WTC11 (cell line): ENCODE measurements at places on chromosomes 11 and 22.
A peak's percentile ranks its signal among the peaks of the same experiment; 100 is the strongest.

DNA sequence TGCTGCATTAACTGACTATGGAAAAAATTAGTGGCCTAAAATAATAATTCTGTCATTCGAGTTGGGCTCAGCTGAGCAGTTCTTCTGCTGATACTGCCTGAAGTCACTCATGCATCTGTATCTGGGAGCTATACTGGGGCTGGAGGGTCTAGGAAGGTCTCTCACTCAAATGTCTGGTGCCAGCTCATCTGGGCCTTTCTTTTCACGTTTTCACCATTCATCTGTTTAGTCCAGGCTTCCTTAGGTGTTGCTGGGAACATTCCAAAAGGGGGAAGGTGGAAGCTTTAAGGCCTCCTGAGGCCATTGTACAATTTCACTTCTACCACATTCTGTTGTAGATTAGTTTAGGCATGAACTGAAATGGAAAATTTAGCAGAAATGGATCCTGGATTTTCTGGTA, 28.0 kb downstream of the YAP1 start:
- no peaks in the 10 kb centered on the region for H3K27me3 ChIP-seq
- H3K27ac ChIP-seq = peak overlapping the region; percentile 68
- H3K4me1 ChIP-seq = peaks cover 45% of the 10 kb centered on the region
- DNase-seq = no peak

GRCh38 chr11:130415731-130416529, 12.5 kb downstream of the ADAMTS8 start:
- peaks cover 7% of the 10 kb centered on the region for H3K36me3 ChIP-seq
- no peak overlapping the region for H3K4me3 ChIP-seq
- no peak for DNase-seq
- H3K27ac ChIP-seq = 0 out of 2 replicates have a peak overlapping the region, but pooled peaks have one; percentile 63

GRCh38 chr22:40463683-40464082, 93.3 kb downstream of the SGSM3 start:
- peak overlapping the region; percentile 44; the same call in 1 of the 2 replicates for H3K27ac ChIP-seq
- H3K4me3 ChIP-seq = no peak overlapping the region
- DNase-seq = no peak
- H3K27me3 ChIP-seq = no peaks in the 10 kb centered on the region
- peaks cover 2% of the 10 kb centered on the region for H3K4me1 ChIP-seq
- peaks cover 5% of the 10 kb centered on the region for H3K36me3 ChIP-seq

GRCh38 chr11:127017482-127017881, 16.9 kb upstream of the KIRREL3 start:
- peak; percentile 41 for DNase-seq
- no peak overlapping the region for H3K27ac ChIP-seq
- no peaks in the 10 kb centered on the region; the same call in 1 of the 2 replicates for H3K27me3 ChIP-seq

- H3K4me3 ChIP-seq = no peak overlapping the region
- no peak overlapping the region for H3K27ac ChIP-seq
- no peaks in the 10 kb centered on the region; the same call in 1 of the 2 replicates for H3K27me3 ChIP-seq
- H3K36me3 ChIP-seq = no peaks in the 10 kb centered on the region
Measured at GRCh38 chr22:32583074-32583682, 108.6 kb downstream of the FBXO7 start.

- H3K4me3 ChIP-seq = no peak overlapping the region
- peaks cover 45% of the 10 kb centered on the region for H3K4me1 ChIP-seq
- no peak overlapping the region for H3K27ac ChIP-seq
- H3K27me3 ChIP-seq = peaks cover 8% of the 10 kb centered on the region; the same call in 1 of the 2 replicates
- DNase-seq = no peak
- H3K36me3 ChIP-seq = no peaks in the 10 kb centered on the region
Measured at GRCh38 chr11:94730153-94730552, 38.0 kb upstream of the AMOTL1 start.

DNA sequence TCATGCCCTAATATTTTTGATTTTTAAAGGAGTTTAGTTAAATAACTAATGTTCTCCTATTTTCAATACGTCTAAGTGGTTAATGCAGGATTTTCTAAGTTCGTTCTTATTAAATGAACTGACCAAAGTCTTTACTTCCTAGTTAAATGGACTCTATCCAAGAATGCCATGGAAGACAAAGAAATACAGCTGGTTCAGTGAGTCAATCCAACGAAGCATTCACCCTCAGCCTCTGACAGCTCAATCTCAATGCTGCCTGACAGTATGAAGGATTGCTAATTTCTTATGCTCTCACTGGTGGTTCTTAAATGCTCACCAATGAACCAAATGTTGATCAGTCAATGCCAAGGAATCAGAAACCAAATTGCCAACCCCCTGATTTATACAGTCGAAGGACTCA, 219.4 kb downstream of the CADM1 start:
- no peaks in the 10 kb centered on the region; the same call in 1 of the 2 replicates for H3K27me3 ChIP-seq
- H3K4me3 ChIP-seq = no peak overlapping the region
- peaks cover 5% of the 10 kb centered on the region; the same call in 1 of the 2 replicates for H3K4me1 ChIP-seq
- H3K27ac ChIP-seq = no peak overlapping the region
- no peak for DNase-seq

- peak overlapping the region; percentile 72; the same call in 1 of the 2 replicates for H3K27ac ChIP-seq
- 0 out of 2 replicates have a peak, but pooled peaks cover 2% of the 10 kb centered on the region for H3K27me3 ChIP-seq
Measured at GRCh38 chr11:72433455-72434036, 785 bp downstream of the CLPB start.
